Activated naive CD4-positive, alpha-beta T cell treated with anti-CD3 and anti-CD28 coated beads, Interleukin-2, amount 10 ng/mL, durations not matched to agents 7 days and 5 days (primary cell): ENCODE measurements at places on chromosomes 6 and 20.
A peak's percentile ranks its signal among the peaks of the same experiment; 100 is the strongest.

DNA sequence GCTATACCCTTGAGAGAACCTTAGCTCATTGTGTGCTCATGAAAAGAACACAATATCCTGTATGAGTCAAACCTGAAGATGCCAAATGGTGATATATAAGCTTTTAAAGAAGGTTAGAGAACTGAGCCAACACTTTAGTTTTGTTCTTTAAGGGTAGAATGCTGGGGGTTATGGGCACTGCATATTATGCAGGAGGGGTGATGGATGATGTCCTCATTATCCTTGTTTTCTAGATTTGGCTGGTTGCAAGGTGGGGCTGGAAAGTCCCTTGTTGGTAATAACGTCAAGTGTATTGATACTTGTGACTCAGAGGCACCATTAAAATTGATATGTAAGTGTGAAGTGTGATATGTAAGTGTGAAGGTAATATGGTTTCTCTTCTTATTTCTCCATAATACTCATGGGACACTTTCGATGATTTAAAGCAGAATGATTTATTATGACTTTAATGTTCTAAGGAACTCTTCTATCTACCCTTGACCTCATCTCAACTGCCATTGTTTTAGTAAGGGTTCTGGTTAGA lies 113.7 kb upstream of the DTNBP1 start:
- DNase-seq, result no peak

- DNase-seq, result no peak
Observed at GRCh38 chr6:21046276-21046675, 512.0 kb downstream of the CDKAL1 start.

DNA sequence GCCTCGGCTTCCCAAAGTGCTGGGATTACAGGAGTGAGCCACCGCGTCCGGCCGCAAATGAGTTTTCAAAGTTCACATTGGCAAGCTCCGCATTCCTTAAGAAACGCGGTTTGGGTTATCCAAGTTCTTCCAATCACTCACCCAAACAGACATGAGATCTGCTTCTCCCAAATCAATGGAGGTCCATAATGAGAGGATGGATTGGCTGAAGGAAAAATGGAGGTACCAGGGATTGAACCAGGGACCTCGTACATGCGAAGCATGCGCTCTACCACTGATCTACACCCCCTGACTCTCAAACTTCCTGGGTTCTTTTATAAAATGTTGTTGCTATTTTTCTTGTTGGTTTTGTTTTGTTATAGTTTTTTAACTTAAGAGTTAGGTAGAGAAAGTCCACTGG lies 170.0 kb downstream of the GPX5 start:
- DNase-seq, result no peak

DNA sequence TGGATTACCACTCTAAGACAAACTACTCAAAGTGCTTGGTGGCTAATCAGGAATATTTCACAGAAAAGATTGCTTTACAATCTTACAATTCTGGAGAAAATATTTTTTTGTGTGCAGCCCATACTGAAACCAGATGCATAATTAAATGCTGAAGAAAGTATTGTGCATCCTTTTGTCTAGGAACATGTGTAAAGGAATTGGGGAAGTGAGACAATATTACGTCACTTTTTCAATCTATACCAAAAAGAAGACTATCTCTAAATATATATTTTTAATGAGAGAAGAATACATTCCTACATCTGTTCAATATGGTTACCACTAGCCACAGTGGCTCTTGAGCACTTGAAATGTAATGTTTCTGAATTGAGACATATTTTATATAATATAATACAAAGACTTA lies 992.5 kb upstream of the ADGRB3 start:
- no peak for DNase-seq

- no peak for DNase-seq
Observed at GRCh38 chr20:56758706-56759105, 129.6 kb downstream of the TFAP2C start.

DNA sequence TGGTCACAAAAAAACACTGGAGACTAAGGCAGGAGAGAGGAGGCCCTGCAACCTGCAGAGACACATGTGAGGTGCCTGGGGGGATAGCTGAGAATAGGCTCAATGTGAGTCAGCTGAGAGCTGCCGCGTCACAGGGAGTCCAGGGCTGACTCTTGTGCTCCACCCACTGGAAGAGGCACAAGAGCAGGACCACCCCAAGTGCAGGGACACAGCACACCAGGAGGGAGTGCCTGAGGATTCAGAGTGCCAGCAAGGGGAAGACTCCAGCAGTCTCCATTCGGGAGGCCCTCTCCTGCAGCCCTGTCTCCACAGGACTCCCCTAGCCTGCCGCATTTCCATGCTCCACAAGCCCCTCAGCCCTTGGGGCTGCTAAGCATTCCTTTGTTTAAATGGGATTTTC lies 105.5 kb downstream of the HUS1B start:
- no peak for DNase-seq

DNA sequence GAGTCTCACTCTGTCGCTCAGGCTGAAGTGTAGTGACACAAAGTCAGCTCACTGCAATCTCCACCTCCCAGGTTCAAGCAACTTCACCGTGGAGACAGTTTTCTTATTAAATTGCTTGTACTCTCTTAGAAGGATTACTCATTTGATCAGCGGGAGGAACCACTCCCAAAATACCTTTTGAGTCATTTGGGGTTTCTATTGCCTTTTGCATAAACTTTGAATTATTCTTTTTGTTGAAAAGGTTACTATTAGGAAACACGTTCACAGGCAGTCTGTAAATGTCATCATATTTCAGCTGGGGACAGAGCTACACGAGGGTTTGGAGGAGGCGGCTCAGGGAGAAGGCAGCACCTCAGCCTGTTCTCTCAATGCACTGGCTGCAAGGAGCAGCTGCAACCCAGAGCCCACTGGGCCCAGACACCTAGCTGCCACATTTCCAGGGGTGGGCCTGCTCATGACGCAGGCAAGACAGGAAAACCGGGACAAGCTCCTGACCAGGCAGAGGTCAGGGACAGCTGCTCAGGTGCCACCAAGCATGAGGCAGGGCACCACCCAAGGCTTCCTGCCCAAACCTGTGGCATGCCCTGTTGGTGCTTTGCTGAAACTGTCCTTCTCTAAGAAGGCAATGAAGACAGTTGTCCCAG lies 205.9 kb downstream of the BMP7 start:
- no peak for DNase-seq

DNA sequence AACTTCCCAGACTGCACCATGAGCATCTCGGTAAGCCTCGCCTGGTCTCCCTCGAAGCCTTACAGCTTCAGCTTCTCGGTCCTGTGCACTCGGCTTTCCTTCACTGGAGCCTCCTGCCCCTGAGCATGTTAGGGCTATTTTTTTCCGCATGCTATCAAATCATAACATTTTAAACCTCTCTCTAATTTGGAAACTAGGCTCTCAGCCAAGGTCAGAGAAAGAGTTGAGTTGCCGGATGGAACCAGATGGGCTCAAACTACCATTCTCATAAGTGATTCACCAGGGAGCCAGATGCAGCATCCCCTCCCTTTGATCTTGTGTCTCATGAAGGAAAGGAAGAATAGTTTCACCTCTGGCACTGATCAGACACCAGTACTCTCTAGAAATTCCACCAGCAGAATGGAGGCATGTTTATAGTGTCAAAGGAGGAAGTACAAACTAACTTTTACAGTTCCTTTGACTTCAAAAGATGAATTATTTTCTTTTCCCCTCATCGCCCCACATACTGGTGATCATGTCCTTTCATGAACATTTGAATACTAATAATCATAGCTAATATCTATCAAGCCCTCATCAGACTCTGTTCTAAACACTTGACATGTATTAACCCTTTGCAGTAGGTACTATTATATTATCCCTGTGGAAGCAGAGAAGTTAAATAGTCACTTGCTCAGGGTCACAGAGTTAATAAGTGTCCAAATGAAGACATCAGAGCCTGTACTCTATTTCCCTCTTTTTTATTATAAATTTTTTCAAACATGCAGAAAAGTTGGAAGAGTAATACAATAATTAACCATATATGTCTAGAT lies 46.7 kb downstream of the MAP1LC3A start:
- no peak for DNase-seq

DNA sequence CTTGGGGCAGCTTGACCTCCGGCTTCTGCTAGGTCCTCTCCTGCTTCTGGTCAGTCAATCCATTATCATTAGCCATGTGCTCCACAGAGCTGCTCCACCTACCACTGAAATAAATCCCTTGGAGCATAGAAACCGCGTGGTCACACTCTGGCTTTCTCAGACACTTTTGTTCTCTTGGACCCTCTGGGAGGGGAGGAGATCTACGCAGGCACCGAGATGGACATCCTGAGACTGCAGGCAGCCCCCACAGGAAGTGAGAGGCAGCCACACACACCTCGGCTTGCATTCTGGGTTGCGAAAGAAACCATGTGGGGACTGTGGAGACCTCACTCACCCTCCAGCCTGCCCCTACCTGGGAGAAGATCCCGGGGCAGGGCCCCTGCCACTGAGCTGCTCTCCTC lies 79.5 kb downstream of the FYN start:
- peak; percentile 50 for DNase-seq

DNA sequence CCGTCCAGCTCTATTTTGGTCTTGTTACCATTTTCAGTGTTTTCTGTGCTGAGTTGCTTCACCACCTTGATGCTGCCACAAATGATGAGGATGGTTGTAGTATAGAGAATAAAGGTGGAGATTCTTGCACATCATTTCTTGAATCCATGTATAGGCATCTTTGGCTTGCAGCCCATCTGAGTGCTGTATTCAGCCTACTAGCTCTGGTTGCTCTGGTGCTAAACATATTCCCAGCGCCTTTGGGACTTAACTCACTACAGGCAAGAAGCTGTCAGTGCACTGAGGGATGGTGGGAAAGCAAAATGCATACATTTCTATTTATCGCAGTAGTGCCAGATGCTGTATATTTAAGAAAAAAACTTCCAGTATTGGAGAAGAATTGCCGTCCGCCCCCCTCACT lies 86.0 kb downstream of the CARMIL1 start:
- no peak for DNase-seq

- peak; percentile 13 for DNase-seq
Observed at GRCh38 chr6:170101281-170102035, 189.4 kb downstream of the DLL1 start.

DNA sequence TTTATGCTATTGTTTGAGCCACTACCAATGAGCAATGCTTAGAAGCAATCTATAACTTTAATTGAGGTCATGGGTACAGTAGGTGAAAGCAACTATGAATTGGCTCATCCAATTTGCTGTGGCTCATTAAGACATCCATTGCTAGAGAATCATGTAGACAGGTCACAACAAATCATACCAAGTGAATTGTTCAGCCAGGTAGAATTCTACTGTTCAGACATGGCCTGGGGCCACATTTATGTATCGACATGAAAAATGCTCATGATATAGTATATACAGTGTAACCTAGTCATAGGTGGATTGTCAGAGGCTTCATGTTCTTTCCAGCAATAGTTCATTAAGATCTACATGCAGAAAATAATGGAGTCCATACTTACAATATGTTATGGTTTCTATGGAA lies 633.7 kb upstream of the EYS start:
- DNase-seq, result no peak

DNA sequence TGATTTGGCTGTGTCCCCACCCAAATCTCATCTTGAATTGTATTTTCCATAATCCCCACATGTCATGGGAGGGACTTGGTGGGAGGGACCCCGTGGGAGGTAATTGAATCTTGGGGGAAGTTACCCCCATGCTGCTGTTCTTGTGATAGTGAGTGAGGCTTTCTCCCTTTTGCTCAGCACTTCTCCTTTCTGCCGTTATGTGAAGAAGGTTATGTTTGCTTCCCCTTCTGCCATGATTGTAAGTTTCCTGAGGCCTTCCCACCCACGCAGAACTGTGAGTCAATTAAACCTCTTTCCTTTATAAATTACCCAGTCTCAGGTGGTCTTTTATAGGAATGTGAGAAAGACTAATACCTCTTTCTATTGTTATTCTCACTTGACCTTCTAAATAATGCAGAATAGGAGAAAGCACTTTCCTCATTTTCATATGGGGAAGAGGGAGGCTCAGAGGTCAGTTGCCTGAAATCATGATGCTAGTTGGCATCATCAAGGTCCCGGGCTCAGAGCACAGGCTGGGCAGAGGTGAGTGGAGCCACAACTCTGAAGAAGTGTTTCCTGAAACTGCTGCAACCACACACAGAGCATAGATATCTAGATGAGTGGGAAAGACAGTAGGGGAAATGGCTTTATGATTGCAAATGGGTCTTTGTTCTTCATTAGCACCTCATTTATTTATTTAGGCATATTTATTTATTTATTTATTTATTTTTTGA lies 191.0 kb downstream of the QKI start:
- no peak for DNase-seq
